Stimulated activated CD4-positive, alpha-beta T cell treated with anti-CD3 and anti-CD28 coated beads, TNF-alpha, amount 100 ng/mL, for 24 hours (primary cell): ENCODE measurements at places on chromosomes 6 and 20.

GRCh38 chr6:28789553-28790083, 134.2 kb downstream of the TRIM27 start:
- no peak for DNase-seq

DNA sequence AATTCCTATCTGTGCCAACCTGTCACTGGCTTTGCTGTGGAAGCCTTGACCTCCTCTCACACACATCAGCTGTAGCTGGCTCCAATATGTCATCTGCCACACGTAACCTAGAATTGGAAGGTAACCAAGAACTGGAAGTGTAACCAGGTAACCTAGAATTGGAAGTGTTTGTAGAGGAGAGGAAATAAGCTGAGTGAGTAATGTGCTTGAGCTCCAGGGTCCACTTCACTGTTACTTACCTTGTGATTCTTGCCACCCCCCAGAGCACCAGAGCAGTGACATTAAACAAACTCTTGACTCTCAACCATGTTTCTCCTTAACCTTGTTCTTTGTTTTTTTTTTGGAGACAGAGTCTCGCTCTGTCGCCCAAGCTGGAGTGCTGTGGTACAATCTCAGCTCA, 350.5 kb downstream of the NRN1 start:
- no peak for DNase-seq

- DNase-seq = no peak
These were observed 103.5 kb downstream of the TCP11 start for GRCh38 chr6:35037664-35038038.

- no peak for DNase-seq
These were observed 658 bp downstream of the RIN2 start for GRCh38 chr20:19758501-19759331.

GRCh38 chr6:40713002-40713719, 126.0 kb upstream of the LRFN2 start:
- DNase-seq = no peak

- no peak for DNase-seq
These were observed 11.9 kb downstream of the SYNE1 start for GRCh38 chr6:152625213-152625612.

DNA sequence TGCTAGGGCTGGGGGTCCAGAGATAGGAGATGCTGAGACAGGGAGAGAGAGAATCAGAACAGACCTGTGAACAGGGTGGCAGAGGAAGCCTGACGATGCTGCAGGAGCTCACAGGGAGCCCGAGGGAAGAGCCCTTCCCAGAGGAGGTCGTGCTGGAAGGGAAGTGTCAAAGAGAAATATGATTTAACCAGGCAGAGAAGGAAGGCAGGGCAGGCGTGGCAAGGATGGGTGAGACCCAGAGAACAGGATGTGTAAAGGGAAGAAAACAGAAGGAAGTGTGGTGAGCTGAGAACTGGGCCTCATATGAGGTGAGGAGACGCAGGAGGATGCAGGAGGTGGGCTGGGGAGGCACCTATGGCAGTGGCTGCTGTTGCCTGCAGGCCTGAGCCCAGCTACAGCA, 105.6 kb downstream of the ZDHHC14 start:
- DNase-seq = no peak

GRCh38 chr6:44223319-44224028, at the start of gene SLC29A1:
Gene SLC29A1 (plus strand): TSS chr6:44223595. CDS start chr6:44227314, 3,719 bp downstream.
- DNase-seq = peak; percentile 69

DNA sequence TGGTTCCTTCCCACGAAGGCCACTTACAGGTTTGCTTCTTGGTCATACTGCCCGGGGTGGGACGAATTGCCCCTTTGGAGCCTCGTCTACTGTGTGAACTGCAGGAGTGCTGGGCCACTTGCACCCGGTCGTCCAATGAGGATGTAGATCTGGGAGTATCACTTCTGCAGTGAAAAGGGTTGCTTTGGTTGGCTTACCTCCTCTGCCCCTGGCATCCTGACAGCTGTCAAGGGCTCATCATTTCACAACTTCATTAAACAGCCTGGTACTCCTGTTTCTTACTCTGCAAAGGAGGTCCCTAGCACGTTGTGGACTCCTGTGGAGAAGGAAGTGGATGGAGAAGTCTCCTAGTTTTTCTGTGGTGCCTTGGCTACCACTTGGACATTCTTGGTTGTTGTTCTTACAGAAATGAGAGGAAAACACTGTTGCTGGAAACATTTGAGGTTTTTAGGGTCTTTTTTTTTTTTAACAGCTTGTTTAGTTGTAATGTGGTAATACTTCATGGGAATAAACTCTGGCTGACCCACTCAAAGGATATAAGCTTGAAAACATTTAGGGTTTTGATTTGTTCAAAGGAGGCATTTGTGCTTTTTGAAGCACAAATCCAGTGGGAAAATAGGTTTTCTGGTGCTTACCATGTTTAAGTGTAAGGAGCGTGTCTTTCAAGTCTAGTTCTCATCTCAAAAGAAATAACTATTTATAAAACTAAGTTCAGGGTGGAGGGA, 60.7 kb downstream of the AKAP12 start:
- DNase-seq = no peak

- no peak for DNase-seq
These were observed 8.7 kb downstream of the GPX6 start for GRCh38 chr6:28506807-28507475.

DNA sequence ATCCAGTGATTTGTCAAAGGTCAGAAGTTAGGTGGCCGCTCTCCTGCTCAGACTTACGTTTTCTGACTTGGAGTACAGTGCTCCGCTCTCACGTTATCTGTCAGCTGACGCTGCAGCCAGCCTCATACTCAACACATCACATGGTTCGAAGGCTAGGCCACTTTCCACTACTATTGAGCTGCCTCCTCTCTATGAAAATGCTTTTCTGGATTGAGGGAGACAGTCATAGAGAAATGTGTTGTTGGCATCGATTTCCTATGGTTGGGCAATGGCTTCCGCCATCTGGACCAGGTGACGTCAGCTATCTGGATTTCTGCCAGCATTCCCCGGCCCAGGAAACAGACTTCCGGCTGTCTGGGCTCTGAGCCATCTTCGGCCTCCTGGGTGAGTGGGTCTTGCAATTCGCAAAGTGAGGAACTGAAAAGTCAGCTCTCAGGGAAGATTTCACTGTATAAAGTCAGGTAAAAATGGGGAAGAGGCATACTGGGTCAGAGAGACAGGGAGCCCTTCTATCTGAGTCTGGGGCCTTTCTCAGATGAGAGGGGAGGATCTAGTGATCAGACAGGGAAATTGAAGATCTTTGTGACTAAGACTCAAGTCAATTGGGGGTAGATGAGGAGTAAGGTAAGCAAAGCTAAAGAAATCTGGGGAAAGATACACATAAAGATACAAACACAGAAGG, 37.5 kb upstream of the IER3 start:
- peak; percentile 54 for DNase-seq

DNA sequence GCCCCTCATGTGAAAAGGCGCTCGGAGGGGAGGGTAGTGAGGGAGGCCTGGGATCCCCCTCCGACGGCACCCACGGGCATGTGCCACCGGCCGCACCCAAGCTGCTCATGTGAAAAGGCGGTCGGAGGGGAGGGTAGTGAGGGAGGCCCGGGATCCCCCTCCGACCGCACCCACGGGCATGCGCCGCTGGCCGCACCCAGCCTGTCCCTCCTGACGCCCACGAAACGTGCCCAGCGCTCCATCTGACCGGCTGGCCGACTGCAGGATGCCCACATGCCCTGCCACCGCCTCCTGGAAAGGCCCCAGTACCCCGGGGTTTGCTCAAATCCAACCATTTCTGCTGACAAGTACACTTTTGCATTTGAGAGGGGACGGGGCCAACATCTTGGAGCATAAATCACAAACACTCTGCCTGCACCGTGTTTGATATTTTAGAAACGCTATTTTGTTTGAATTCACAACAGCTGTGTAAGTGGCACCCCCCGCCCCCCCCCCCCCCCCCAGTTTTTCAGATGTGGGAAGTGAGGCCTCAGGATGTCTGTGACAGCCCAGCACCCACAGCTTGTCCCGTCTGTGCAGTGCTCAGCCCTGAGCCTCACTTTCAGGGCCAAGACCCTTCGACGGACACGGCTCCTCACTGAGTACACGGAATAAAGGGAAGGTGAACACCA, 34.1 kb downstream of the SLC2A4RG start:
- DNase-seq = no peak
